PC-3 (cell line): ENCODE measurements at places on chromosomes 6 and 20.

DNA sequence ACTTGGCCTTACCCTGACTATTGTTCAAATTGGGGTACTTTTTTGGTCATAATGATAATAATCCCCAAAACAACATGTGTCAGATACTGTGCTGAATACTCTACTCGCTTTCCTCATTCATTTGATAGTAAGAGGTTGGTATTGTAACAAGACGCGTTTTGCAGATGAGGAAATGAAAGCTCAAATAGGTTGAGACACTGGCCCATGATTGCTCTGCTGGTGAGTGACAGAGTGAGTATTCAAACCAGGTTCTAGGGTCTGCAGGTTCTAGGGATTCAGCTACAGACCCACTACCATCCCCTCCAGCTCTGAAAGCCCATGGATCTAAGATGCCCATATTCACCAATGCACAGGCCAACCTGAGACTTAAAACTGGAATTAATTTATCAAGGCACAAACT lies 1.3 kb upstream of the ENPP4 start:
- DNase-seq: no peak

GRCh38 chr6:13687917-13688351 lies 23.7 kb downstream of the RANBP9 start:
- no peak for DNase-seq

DNA sequence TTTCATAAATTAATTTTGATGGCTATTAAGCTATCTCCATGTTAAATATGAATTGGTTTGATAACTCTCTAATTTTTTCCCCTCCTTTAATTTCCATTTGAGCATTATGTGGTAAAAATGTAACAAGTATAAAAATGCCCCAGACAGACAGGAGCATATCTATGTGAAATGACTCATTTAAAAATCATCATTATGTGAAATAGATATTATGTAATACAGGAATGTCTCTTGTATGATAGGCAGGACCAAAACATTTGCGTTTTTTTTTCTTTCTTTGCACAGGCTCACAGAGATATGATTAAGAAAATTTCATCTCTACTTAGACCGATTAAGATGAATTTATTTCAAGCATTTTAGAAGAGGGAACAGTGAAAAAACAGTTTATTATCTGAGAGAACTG lies 95.8 kb downstream of the AKAP7 start:
- DNase-seq: peak; percentile 21

GRCh38 chr6:136551103-136551502 lies 881 bp upstream of the MAP7 start:
- DNase-seq: no peak

DNA sequence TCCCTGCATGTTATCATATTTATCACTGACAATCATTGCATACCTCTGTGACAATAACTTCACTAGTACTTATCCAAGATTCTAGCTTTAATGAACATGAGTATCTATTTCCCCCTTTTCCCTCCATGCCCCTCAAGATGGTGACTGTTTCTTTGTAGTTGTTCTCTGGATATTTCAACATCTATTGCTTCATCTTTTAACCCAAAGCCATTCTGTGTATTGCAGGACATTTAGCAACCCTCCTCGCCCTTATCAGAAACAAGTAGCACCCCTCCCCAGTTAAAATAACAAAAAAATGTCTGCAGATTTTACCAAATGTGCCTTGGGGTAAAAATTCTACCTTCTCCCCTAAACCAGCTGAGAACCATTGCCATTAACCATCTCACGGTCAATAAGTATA lies 979.8 kb upstream of the MANEA start:
- DNase-seq: no peak
